T-cell (primary cell): ENCODE measurements at places on chromosomes 2 and 18.

- H3K4me1 ChIP-seq, result no peaks in the 10 kb centered on the region
- H3K27me3 ChIP-seq, result no peaks in the 10 kb centered on the region
- no peak for DNase-seq
- no peaks in the 10 kb centered on the region for H3K36me3 ChIP-seq
- H3K4me3 ChIP-seq, result no peak overlapping the region
- no peak overlapping the region for H3K27ac ChIP-seq
These were observed 1.1 kb upstream of the TXNDC2 start for GRCh38 chr18:9884532-9885140.

- H3K36me3 ChIP-seq, result no peaks in the 10 kb centered on the region
- no peaks in the 10 kb centered on the region for H3K4me1 ChIP-seq
- no peak overlapping the region for H3K4me3 ChIP-seq
- H3K27ac ChIP-seq, result no peak overlapping the region
These were observed 100.1 kb upstream of the KLF7 start for GRCh38 chr2:207265869-207266268.

DNA sequence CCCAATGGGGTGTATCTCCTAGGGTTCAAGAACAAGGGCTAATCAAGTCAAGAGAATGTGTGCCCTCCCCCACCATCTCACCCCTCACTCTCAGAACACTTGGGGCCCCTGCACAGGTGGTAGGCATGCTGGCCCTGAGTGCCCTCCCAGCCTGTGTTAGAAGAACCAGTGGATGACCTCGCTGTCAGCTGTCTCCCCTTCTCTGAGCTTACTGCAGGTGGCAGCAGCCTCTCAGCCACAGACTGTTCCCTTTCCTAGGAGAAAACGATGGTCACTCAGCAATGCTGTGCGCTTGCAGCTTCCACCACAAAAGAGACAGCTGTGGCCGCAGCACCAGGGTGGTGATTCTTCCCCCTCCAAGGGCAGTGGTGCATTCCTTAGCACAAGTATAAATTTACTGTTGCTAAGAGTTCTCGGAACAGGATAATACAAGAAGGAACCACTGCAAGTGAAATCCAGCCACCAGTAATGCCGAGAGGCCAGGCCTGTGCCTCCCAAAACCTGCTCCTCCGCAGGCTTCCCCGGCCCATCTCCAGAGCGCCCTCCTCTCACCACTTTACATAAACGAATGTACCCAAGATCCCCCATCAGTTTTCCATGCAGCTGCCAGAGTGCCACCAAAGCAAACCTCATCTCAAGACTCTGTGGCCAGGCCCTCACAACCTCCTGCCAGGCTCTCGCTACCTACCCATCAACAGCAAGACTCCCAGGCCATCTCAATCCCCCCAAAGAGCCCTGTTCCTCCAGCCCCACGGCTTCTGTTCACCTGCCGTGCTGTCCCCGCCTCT is 935 bp upstream of the RAMP1 start:
- H3K4me1 ChIP-seq, result peaks cover 18% of the 10 kb centered on the region
- DNase-seq, result peak; percentile 35
- peaks cover 2% of the 10 kb centered on the region for H3K27me3 ChIP-seq
- H3K4me3 ChIP-seq, result no peak overlapping the region
- H3K36me3 ChIP-seq, result no peaks in the 10 kb centered on the region
- H3K27ac ChIP-seq, result no peak overlapping the region

DNA sequence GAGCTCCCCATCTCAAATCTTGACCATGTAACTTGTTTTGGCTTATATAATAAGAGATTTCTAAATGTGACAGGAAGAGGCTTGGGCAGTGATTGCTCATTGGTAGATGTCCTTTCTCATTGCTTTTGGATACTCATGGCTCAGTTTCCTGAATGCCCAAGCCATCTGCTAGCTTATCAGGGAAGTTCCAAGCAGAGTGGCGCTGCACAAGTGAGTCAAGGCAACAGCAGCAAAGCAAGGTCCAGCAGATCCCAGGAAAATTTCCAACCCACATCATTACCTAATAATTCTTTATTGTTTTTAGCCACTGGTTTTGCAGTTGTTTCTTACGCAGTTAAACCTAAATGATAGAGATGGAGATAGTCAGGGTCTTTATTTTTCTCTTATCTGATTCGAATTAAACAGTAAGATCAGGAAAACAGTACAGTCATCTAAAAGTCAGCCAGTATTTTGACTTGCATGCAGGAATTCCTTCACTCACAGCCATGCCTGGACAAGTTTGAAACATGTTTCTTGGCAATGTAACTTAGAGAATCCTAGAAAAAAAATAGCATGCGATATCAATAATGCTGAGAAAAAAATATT is 349.7 kb upstream of the TMEFF2 start:
- H3K4me1 ChIP-seq, result no peaks in the 10 kb centered on the region
- DNase-seq, result no peak
- no peak overlapping the region for H3K27ac ChIP-seq

- no peak overlapping the region for H3K27ac ChIP-seq
- no peaks in the 10 kb centered on the region for H3K4me1 ChIP-seq
- H3K27me3 ChIP-seq, result no peaks in the 10 kb centered on the region
- no peaks in the 10 kb centered on the region for H3K36me3 ChIP-seq
- H3K4me3 ChIP-seq, result no peak overlapping the region
These were observed 50.8 kb upstream of the SOS1 start for GRCh38 chr2:39171621-39172020.

GRCh38 chr2:228657807-228658402 is 476.4 kb upstream of the SPHKAP start:
- no peak for DNase-seq
- no peak overlapping the region for H3K4me3 ChIP-seq
- H3K27ac ChIP-seq, result no peak overlapping the region
- no peaks in the 10 kb centered on the region for H3K4me1 ChIP-seq

- no peak for DNase-seq
- no peak overlapping the region for H3K4me3 ChIP-seq
- no peaks in the 10 kb centered on the region for H3K4me1 ChIP-seq
- H3K27ac ChIP-seq, result no peak overlapping the region
- no peaks in the 10 kb centered on the region for H3K36me3 ChIP-seq
- H3K27me3 ChIP-seq, result peaks cover 6% of the 10 kb centered on the region
These were observed 73.8 kb upstream of the B3GNT7 start for GRCh38 chr2:231321556-231322334.

DNA sequence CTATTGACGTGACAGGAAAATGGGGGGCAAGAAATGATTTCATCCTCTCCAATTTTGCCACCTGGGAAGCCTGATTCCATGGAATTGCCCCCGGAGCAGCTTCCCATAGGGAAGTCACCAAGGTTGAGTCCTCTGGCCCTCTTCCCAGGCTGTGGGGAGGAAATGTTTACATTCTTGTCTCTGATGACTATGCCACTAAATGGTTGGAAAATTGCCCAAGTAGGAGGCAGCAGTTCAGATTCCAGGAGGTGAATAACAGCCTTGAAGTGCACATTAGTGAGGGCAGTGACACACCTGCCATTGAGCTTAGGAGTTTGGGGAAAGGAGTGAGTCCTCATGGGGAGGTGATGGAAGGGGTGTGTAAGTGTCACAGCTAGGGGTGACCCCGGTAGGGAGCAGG is 449.2 kb upstream of the DCC start:
- H3K4me3 ChIP-seq, result no peak overlapping the region
- no peak overlapping the region for H3K27ac ChIP-seq
- H3K4me1 ChIP-seq, result no peaks in the 10 kb centered on the region
- H3K36me3 ChIP-seq, result no peaks in the 10 kb centered on the region
- H3K27me3 ChIP-seq, result no peaks in the 10 kb centered on the region

DNA sequence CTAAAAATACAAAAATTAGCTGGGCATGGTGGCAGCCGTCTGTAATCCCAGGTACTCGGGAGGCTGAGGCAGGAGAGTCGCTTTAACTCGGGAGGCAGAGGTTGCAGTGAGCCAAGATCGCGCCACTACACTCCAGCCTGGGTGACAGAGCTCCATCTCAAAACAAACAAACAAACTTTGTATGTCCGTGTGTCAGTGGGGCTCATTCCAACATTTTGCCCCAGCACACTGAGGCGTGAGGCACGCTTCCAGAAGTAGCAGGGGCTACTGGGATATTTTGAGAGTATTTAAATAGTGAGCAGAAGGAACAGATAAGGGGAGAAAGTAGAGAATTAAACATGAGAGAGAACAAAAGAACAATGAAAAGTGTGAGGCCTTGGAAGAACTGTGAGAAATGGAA is 83.3 kb upstream of the TANK start:
- no peaks in the 10 kb centered on the region for H3K36me3 ChIP-seq
- peak overlapping the region; percentile 50 for H3K27ac ChIP-seq
- no peak for DNase-seq
- peaks cover 15% of the 10 kb centered on the region for H3K4me1 ChIP-seq

- H3K4me3 ChIP-seq, result no peak overlapping the region
- H3K4me1 ChIP-seq, result no peaks in the 10 kb centered on the region
These were observed 37.5 kb downstream of the PAX8 start for GRCh38 chr2:113240915-113241911.

DNA sequence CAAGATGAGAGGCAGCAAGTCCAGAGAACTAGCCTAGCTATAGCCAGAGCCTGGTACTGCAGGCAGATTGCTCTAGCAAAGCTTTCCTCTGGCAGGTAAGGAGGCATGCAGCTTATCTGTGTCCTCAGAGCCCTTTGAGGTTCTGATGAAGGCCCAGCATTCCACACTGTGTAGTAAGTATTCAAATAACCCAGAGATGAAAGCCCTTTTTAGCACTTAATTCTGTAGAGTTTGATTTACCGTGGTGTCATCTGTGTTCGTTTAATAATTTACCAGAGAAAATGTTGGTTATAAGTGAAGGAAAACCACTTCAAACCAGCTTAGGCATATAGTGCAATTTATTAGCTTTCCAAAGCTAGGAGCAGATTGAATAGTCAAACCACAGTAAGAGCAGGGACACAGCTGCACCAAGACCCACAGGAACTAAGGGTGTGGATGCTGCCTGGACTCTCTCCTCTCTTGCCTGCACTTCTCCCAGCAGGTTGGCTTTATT is 226.6 kb downstream of the BABAM2 start:
- no peaks in the 10 kb centered on the region for H3K27me3 ChIP-seq
- no peak overlapping the region for H3K4me3 ChIP-seq

- no peak overlapping the region for H3K4me3 ChIP-seq
- H3K4me1 ChIP-seq, result no peaks in the 10 kb centered on the region
- H3K27me3 ChIP-seq, result no peaks in the 10 kb centered on the region
- no peak overlapping the region for H3K27ac ChIP-seq
- no peak for DNase-seq
These were observed 738.2 kb upstream of the GCFC2 start for GRCh38 chr2:76448956-76449355.

GRCh38 chr18:51437280-51438271 is 240.1 kb upstream of the MEX3C start:
- no peak overlapping the region for H3K4me3 ChIP-seq
- no peaks in the 10 kb centered on the region for H3K36me3 ChIP-seq
- no peak for DNase-seq
- no peaks in the 10 kb centered on the region for H3K27me3 ChIP-seq

DNA sequence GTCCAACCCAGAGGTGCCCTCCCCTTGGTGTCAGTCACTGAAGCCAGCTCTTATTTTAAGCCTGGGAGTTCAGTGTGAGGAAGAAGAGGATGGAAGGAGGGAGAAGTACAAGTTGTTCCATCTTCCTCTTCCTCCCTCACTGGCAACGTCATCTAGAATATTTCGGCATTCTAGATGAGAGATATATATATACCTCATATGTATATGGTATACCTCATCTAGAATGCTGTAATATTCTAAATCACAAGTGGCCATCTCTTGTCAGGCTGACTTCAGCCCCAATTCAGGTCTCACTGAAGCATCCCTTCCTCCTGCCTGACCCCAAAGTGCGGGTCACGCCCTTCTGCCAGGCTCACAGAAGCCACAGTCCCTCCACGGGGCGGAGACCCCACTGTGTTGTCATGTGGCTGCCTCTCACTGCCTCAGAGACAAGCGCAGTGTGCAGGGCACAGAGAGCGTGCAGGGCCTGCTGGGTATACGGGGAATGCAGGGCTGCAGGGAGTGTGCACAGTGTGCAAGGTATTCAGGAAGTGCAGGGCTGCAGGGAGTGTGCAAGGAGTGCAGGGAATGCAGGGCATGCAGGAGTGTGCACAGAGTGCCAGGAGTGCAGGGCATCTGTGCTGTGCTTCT is 32.8 kb upstream of the B3GNT7 start:
- H3K4me1 ChIP-seq, result peaks cover 17% of the 10 kb centered on the region
- no peak for DNase-seq
- H3K27me3 ChIP-seq, result no peaks in the 10 kb centered on the region
- H3K27ac ChIP-seq, result no peak overlapping the region
- H3K4me3 ChIP-seq, result no peak overlapping the region

GRCh38 chr2:120798567-120799247 is 63.0 kb downstream of the GLI2 start:
- DNase-seq, result no peak
- H3K27me3 ChIP-seq, result no peaks in the 10 kb centered on the region
- H3K36me3 ChIP-seq, result no peaks in the 10 kb centered on the region
- no peak overlapping the region for H3K4me3 ChIP-seq

DNA sequence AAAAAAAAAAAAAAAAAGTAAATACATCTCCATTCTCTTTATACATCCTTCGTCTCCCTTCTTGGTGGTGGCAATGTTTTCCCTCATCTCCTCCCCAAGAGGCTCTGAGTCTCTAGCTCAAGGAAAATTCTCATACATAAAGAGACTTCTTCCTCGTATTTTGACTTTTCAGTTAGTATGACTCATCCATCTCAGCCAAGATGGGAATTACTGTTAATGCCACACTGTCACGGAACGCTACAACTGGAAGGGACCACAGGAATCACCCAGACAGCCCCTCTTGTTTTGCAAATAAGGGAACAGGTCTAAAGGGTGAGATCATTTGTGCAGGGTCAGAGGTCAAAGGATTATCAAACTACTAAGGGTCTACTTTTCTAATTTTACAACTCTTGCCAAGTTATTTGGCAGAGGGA is 19.5 kb downstream of the NFE2L2 start:
- H3K27ac ChIP-seq, result no peak overlapping the region
- no peak overlapping the region for H3K4me3 ChIP-seq
- no peaks in the 10 kb centered on the region for H3K27me3 ChIP-seq
- peaks cover 50% of the 10 kb centered on the region for H3K4me1 ChIP-seq
- H3K36me3 ChIP-seq, result no peaks in the 10 kb centered on the region
- DNase-seq, result no peak

- H3K27ac ChIP-seq, result no peak overlapping the region
- no peaks in the 10 kb centered on the region for H3K36me3 ChIP-seq
- no peak overlapping the region for H3K4me3 ChIP-seq
- DNase-seq, result no peak
- H3K4me1 ChIP-seq, result no peaks in the 10 kb centered on the region
- no peaks in the 10 kb centered on the region for H3K27me3 ChIP-seq
These were observed 132.0 kb upstream of the APCDD1 start for GRCh38 chr18:10322435-10322834.

GRCh38 chr2:212158081-212158480 is 380.5 kb downstream of the ERBB4 start:
- DNase-seq, result no peak
- no peak overlapping the region for H3K4me3 ChIP-seq
- H3K36me3 ChIP-seq, result no peaks in the 10 kb centered on the region
- no peaks in the 10 kb centered on the region for H3K27me3 ChIP-seq
- no peaks in the 10 kb centered on the region for H3K4me1 ChIP-seq
- no peak overlapping the region for H3K27ac ChIP-seq
